ENCODE measurements at places on chromosomes 11 and 22.
A peak's percentile ranks its signal among the peaks of the same experiment; 100 is the strongest.

GRCh38 chr11:72295471-72295870 is 51.5 kb upstream of the PHOX2A start:
- DNase-seq = no peak

GRCh38 chr22:23888615-23889401 is 5.4 kb upstream of the MIF start:
- no peak for DNase-seq

GRCh38 chr11:34844463-34845112 is 71.6 kb downstream of the APIP start:
- no peak for DNase-seq

DNA sequence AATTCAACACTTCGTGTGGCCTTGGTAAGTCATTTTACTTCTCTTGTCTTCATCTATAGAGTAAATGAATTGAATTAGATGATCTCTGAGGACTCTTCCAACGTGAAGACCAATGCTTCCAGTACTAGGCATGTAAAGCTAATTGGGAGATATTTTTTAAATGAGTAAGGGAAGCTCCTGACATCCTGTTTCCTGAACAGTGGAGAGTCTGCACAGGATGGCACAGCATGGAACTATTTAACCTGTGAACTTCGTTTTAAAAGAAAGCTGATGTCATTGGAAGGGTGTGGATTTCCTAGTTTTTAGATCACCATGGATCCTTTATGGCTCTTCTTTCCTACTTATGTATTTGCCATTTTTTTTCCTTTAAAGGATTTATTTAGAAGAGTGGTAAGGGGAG is 48.4 kb upstream of the HSD17B12 start:
- no peak for DNase-seq

DNA sequence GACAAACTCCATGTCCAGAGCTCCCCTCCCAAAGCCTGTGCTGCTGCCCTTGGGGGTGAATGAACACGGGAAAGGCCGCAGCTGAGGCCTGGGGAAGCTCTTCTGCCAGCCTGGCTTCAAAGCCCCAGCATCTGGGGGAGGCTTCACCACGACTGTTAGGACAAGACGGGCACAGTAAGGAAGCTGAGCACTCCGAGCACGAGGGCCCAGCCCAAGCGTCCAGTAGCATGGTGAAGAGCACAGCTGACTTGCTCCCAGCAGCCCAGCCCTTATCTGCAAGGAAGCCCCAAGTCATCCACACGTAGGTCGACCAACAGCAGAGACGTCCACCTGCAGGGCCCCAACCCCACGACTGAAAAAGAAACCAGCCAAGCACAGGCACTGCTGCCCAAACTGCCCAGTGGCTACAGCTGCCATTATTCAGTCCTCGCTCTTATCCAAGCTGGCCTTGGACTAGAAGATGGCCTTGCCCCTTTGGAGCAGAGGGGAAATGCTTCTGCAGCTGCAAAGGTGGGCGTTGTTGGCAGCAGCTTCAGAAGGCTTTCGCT is 62.5 kb downstream of the SHANK2 start:
- DNase-seq = no peak

GRCh38 chr11:77619576-77620198 is 17.9 kb downstream of the CLNS1A start:
- DNase-seq = peak; percentile 36

- DNase-seq = no peak
These were observed 333.7 kb upstream of the LUZP2 start for GRCh38 chr11:24163146-24163545.

GRCh38 chr11:30377347-30377746 is 54.4 kb downstream of the ARL14EP start:
- no peak for DNase-seq

DNA sequence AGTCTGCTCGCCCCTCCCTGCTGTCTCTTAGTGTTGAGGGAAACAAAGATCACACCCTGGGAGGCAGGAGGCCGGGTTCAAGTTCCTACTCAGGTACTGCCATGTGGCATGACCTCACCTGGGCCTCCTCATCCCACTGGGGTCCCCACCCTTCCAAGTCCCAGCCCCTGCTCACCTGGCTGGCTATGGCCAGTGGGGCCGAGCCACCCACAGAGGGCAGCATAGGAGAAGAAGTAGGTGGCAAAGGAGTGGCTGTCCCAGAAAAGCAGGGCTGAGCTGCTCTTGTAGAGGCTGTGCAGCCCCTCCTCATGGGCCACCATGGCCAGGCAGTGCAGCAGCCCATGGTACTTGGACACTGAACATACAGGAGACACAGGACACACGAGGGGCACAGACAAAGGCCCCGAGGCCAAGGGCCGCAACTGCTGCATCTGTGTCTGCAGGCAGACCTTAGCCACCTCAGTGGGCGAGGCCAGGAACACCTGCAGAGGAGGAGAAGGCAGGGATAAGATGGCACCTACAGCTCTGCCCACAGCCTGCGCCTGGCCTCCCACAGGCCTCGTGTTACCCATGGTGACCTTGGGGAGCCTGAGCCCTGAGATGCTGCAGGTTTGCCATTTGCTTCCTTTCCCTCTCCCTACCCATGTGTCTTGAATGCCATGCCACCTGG is 50.6 kb upstream of the MPEG1 start:
- DNase-seq = peak; percentile 26

GRCh38 chr11:19868281-19868821 is 155.7 kb downstream of the NAV2 start:
- DNase-seq = no peak

- DNase-seq = no peak
These were observed 8.9 kb downstream of the RASGRP2 start for GRCh38 chr11:64734811-64735724.

- no peak for DNase-seq
These were observed 8.1 kb upstream of the OR10W1 start for GRCh38 chr11:58276151-58276550.

DNA sequence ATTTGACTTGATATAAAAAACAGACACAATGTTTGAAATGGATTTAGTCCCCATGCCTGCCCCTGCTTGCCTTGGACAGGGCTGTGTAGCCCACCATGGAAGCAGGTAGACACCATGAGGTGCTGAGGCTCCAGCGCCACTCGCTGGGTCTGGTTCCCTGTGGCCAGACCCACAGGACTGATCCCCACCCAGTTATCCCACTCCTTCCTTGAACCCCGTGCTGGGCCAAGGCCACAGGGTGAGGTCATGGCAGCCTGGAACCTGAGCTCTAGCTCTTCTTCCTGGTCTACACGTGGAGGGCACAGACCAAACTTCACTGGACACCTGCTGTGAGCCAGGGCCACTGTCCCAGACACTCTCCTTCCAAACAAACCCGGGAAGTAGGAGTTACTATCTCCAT is 42.5 kb downstream of the GAB4 start:
- no peak for DNase-seq

DNA sequence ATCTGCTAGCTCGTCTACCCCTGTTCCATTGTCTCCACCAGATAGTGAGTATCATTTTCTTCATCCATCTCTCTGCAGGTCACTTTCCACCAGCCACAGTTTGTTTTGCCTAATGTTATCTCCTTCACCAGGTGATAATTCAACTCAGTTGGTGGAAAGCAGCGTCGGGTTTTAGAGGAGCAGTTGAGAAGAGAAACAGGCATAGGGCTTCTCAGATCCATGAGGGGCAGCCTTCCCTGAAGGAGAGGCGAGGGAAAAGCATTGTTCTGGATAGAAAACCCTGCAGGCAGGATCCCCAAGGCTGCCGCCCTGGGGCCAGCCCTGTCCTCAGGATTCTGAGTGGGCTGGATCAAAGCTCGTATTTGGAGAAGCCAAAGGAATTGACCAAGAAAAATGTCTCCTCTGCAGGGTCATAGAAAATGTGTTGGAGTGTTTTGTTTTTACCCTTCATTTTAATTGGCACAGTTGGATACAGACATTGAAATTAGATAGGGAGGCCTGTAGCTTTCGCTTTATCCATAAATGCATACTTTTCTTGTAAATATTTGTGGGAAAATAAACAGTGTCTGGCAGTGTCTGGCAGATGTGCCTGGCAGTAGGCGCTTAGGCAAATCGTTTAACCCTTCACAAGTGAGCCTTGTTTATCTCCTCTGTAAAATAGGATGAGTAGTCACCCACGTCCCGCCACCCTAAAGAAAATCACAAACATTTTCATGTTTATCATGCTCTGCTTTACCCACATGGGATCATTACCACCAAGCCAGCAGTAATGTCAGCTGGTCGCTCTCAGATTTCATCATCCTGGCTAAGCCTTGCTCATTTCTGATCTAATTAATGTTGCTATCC is 73.4 kb upstream of the TTC12 start:
- DNase-seq = no peak

- DNase-seq = no peak
These were observed 30.6 kb downstream of the PISD start for GRCh38 chr22:31631436-31631835.

DNA sequence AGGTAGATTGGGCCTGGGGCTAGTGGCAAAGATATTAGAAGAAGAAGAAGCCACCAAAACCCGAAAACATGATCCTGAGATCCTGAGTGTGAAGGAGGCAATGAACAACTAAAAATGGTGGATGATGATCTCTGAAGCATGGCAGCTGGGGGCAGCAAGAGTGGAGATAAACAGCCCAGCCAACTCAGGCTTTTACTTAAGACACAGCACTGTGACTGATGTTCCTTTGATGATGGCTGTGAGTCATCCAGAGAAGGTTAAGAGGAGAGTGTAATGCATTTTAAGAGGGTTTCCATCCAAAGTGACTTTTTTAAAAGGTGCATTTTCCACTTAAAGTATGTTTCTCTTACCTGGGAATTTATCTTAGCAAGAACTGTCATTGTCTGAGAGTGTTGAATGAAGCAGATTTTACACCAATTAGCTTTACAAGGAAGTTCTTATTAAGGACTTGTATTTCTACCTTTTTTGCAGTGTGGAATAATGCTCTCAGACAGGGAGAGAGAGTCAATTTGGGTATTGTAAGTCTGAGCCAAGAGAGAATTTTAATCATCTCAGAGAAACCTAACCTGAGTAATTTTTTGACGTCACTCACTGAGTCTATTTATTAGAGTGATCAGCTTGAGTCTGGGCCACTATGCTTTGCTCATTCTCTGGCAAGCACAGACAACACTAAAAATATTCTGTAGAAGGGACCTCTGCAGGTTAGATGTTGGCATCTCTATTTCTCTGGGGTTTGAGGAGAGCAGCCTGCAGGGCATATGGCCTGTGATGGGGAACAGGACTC is 14.1 kb upstream of the CALCB start:
- DNase-seq = no peak

DNA sequence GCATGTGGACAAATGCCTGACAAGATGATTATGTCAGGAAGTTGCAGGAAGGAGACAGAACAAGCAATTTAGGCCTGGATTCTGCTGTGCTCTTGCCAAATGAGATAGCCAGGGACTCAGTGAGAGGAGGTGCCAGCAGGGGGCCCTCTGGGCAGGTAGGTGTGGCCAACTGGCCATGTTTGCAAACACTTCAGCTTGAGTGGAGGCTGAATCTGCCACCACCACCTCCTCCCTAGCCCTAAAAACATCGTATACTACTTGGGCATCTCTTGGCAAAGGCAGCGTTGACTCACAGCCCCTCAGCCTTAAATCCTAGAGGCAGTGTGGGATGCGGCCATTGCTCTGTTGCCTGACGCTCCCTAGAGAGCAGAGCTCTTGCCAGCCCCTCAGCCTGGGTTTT is 95.1 kb upstream of the PLET1 start:
- DNase-seq = no peak

GRCh38 chr22:29166180-29166579 is 39.5 kb upstream of the EMID1 start:
- no peak for DNase-seq

GRCh38 chr11:65708451-65708850 is 3.6 kb upstream of the KAT5 start:
- no peak for DNase-seq

GRCh38 chr11:110908401-110909105 is 196.3 kb upstream of the ARHGAP20 start:
- no peak for DNase-seq

DNA sequence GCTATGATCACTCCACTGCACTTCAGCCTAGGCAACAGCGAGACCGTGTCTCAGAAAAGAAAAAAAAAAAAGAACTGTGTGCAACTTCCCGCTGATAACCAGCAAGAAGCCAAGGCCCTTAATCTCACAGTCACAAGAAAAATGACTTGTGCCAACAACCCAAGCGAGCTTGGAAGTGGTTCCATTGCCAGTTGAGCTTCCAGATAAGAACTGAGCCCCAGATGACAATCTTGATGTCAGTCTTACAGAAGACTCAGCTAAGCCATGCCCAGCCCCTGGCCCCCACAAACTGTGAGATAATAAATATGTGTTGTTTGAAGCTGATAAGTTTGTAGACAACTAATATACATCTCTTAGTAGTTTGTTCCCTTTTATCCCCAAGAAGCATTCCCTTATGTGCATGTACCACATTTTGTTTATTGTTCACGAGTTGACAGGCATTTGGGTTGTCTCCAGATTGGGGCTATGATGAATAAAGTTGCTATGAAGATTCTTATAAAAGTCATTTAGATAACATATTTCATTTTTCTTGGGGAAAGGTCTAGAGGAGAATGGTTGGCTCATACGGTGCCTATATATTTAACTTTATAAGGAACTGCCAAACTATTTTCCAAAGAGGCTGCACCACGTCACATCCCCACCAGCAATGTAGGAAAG is 85.9 kb downstream of the TIMP3 start:
- DNase-seq = no peak

DNA sequence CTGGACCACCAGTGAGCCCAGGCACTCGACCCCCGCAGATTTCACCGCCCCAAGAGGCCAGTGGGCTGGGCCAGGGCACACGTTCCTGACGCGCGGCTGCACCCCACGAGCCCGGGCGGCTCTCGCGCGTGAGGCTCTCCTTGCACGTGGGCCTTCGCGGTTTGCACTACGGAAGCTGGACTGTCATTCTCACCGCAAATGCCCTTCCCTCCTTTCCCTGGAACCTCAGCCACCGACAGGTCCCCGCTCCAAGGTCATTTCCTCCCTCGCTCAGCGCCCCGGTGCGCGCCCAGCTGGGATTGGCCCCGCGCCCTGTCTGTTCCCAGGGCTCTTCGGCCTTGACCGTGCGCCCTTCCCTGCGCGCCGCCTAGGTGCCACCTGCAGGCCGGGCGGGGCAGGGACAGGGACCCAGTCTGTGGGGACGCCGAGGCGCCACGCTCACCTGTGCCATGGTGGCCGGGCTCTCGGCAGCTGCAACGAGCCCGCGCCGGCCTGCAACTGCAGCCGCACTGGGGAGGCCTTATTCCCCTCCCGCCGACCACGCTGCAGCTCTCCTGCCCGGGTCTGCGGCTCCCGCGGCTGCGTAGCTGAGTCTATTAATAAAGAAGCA is 2.1 kb upstream of the CPT1A start:
- peak; percentile 54 for DNase-seq

DNA sequence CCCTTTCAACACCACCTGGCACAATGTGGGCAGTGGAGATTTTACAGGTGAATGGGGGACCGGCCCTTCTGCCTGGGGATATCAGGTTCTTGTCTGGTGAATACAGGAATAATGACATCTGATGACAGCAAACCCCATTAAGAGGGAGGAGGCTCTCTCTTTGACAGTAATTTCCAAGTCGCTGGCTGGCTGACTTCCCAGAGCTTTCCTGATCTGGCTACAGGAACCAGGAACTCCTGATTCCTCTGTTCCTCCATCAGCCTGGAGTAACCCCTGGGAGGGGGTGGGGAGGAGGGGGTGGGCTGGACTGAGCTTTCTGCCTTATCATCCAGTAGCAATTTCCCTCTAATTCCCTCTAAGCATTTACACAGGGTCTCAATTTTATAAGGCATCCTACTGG is 3.7 kb upstream of the MIEF1 start:
- no peak for DNase-seq

GRCh38 chr22:17733466-17733865 is 40.8 kb downstream of the BID start:
- DNase-seq = no peak
